ENCODE measurements at places on chromosomes 6 and 20.

GRCh38 chr6:151022492-151022891 is 157.0 kb downstream of the MTHFD1L start:
- DNase-seq: no peak

GRCh38 chr6:32154514-32155161 is 697 bp downstream of the PPT2 start:
- no peak for DNase-seq

DNA sequence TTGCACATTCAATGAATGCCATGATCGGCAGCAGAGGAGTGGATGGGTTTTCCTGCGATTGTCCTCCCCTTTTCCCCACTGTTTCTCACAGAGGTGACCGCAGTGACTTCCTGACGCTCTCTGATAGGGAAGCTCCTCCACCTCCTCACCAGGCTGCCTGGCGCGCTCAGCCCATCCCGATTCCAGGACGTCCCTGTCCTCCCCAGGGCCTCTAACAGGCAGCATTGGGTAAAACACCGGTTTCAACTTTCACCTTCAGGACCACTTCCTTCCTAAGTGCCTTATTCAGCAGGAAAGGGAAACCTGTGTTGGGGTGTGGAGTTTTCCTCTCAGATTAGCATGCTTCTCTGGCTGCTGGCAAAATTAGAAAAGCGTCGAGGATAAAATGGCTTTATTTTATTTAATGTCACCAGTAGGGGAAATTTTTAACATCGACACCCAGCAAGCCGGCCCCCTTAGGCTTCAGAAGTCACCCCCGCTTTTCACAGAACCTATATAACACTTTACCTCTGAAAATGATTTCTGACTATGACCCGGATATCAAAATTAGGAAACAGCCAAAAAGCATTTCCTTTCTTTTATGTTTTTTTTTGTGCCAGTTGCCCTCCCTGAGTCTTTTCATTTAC is 570.4 kb upstream of the GJE1 start:
- no peak for DNase-seq

GRCh38 chr20:23386304-23387117 is 24.5 kb downstream of the GZF1 start:
- DNase-seq: no peak

- DNase-seq: no peak
These were observed 195.1 kb downstream of the EDN1 start for GRCh38 chr6:12485226-12485764.

GRCh38 chr6:154428897-154429296 is 72.3 kb upstream of the IPCEF1 start:
- no peak for DNase-seq

- DNase-seq: no peak
These were observed 39.2 kb downstream of the LIN28B start for GRCh38 chr6:104995989-104996617.

DNA sequence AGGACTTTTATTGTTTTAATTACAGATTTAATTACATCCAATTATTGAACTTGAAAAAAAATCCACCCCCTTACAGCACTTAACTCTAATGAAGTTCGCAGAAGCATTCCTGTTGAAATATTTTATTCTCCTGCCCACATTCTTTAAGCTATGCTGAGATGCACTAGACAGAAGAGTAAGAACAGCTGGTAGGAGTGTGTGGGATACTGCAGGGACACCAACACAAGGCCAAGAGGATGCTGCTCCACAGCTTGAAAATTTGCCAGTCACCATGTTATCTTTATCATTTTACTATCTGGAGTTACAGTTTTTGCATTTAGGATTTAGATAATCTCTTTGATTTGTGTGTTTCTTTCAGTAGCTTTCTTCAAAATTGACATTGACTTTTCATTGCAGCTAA is 180.7 kb downstream of the EPHA7 start:
- DNase-seq: no peak

DNA sequence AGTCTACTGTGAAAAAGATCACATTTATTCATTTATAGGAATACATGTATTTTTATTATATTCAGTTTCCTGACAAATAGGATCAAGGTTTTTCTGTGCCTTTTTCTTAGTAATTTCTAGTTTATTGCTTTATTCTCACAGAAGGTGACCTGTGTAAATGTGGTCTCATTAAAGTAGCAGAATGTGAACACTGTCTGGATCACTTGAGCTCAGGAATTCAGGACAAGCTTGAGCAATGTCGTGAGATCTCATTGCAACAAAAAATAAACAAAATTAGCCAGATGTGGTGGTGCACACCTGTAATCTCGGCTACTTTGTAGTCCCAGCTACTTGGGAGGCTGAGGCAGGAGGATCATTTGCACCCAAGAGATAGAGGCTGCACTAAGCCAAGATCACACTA is 516.7 kb downstream of the CDKAL1 start:
- DNase-seq: no peak

DNA sequence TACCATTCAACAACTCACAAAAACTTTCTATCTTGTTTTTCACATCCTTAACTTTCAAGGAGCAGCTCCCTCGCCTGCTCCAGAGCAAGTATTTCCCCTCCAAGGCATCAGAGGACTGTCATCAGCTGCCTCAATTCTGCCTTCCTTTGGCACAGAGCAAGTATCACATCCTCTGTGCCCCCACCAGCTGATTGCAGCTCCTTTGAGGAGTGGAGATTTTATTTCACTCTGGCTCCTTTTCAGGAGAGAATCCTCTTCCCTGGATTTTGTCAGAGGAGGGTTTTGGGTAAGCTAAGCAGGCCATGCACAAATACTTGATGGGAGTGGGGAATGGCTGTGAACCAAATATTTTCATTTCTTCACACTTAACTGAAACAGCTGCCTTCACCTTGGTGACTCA is 610.5 kb upstream of the FLRT3 start:
- no peak for DNase-seq

GRCh38 chr6:16583144-16583762 is 178.0 kb downstream of the ATXN1 start:
- DNase-seq: no peak

GRCh38 chr20:25316506-25317190 is 68.8 kb downstream of the PYGB start:
- no peak for DNase-seq

- no peak for DNase-seq
These were observed 40.2 kb downstream of the CENPW start for GRCh38 chr6:126380072-126380583.

DNA sequence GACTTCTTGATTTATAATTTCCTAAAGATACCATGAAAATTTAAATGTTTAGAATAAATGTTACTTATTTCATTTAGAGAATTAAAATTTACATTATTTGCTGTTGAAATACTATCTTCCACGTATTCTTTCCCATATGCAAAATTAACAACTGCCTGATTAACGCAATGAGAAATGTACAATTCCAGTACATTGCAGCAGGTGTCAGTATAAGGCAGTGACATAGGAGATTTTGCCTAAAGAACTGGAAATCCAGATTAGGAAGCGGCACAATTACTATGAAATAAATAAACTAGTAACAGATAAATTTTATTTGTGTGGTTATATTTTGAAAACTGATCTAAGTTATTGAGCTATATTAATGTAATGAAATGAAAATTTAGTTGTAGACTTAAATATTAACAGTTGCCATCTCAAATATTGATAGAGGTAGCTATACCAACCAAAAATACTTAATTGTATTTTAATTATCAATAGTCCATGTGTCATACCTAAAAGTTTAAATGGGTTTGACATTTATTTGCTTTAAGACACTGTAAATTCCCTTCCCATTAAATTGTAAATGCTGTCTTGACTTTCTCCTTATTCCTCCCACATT is 300.2 kb downstream of the UTRN start:
- DNase-seq: no peak

GRCh38 chr6:43950051-43950605 is 177.1 kb downstream of the MRPL14 start:
- DNase-seq: no peak

GRCh38 chr20:38543014-38543906 is 37.7 kb upstream of the ADIG start:
- DNase-seq: no peak

DNA sequence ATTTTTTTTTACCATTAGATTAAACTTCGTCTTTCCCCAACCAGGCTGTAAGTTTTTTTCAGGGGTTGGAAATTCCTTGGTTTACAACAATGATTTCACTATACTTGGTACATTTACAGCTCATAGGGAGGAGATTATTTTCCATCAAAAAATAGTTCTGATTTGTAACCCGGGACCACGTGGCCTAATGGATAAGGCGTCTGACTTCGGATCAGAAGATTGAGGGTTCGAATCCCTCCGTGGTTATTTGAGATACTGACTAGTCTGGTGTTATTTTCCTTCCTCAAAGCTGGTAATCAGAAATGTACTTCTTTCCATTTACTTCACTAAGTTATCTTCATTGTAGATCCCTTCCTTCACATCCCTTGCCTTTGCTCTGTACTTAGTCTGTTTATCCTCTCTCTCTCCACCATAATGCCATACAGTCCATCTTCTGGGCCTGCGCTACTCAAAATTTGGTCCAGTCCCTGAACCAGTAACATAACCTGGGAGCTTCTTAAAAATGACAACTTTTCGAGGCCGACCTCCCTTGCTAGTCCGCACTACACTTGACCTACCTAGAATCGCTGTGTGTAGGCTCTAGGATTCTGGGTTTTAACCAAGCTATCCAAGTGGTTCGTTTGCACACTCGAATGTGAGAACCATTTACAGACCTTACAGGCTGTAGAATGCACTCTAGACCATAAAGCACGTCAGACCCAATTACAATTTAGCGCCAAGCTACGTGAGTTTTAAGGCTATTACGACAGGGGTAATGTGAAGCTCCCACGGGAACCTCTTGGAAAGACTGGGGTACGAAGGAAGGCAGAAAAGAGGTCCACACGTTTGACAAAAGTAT is 42.1 kb upstream of the BTN3A2 start:
- no peak for DNase-seq

GRCh38 chr20:32440758-32441078 is 82.6 kb downstream of the ASXL1 start:
- no peak for DNase-seq

- no peak for DNase-seq
These were observed 162.4 kb downstream of the CDKAL1 start for GRCh38 chr6:20696676-20697075.

DNA sequence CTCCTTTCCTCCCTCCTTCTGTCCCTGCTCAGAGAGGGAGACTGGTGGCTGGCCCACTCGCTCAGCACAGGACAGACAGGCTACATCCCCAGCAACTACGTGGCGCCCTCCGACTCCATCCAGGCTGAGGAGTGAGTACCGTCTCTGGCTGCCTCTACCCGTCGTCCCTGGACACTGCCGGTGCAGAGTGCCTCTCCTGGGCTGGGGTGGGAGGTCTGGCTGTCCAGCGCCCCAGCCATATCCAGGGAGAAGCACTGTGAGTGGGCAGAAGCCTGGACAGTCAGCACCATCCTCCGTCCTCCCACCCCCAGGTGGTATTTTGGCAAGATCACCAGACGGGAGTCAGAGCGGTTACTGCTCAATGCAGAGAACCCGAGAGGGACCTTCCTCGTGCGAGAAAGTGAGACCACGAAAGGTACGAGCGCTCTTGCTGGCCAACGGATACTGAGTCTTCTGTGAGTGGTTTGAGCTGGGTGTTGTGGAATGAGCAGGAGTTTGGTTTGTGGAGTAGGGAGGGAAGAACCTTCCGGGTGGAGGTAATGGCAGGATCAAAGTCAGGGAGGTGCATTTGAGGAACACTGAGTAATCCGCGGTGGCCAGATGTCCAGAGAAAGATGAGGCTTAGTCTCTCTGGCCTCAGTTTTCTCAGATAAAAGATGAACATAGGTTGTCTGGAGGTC is 48.1 kb downstream of the SRC start:
- peak; percentile 72 for DNase-seq

GRCh38 chr6:113317442-113317841 is 539.7 kb upstream of the MARCKS start:
- DNase-seq: no peak

DNA sequence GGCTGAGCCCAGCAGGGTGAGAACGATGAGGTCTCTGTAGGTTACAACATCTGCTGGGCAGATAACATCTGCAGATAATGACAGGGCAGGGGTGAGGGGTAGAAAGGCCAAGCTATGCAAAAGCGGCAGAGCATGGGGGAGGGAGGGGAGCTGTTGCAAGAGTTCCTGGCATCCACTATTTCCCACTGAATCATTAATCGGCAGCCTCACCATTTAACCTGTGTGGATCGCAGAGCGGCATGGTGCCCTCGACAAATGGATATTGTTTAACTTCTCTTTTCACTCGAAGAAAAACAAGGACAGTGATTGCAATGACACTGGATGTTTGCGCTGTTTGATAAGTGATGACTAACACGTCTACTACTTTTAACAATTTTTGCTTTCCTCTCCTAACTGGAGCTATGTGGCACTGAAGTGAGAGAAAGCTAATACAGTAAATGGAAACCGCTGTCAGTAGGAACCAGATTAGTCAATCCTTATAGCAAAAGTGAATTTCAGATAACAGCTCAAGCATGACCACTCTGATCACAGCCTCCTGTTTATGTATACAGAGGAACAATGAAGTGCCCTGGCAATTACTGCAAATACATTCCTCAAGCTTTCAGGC is 381.5 kb downstream of the TFAP2A start:
- DNase-seq: no peak

GRCh38 chr6:41197234-41197633 is 3.7 kb downstream of the TREML2 start:
- DNase-seq: no peak

- DNase-seq: no peak
These were observed 722.2 kb upstream of the EYS start for GRCh38 chr6:66429210-66429609.

GRCh38 chr6:31110825-31111582 is 1.4 kb downstream of the C6orf15 start:
- DNase-seq: no peak

GRCh38 chr6:108737594-108738546 is 110.4 kb upstream of the ARMC2 start:
- peak; percentile 89 for DNase-seq

- no peak for DNase-seq
These were observed 39.2 kb downstream of the KIF3B start for GRCh38 chr20:32316667-32317066.

DNA sequence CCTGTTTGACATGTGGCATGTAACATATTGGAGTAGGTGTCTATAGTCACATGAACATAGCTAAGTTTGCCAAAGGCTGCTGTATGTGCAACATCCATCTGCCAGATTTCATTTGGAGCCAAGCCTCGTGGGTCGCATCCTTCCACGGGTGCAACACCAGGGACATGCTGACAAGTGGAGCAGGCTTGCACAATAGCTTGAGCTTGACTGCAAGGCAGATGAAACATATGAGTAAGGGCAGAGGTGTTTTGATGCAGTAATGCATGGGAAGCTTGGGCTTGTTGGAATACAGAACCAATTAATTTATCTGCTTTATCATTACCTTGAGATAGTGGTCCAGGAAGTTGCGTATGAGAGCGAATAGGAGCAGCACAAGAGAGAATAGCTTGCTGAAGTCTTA is 74.1 kb upstream of the BTN3A2 start:
- no peak for DNase-seq

DNA sequence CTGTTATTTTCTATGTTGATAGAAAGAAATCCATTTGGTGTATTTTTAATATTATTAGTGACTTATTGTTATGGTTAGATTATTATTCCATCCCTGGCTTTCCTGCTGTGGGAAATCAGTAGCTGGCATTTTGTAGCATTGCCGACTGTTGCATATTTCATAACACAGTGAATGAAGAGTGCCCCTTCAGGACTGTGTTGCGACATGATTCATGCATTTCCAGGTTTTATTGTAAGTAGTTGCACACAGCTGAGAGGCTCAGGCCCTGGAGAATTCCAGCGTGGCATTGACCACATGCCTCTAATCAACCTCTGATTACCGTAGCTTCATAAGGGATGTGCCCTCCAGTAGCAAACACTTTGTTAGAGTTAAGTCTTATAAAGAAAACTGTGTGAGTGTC is 263.9 kb downstream of the FARS2 start:
- no peak for DNase-seq

Measured in coronary artery (tissue), 2 donors.